ENCODE measurements at places on chromosomes 12 and 14. TPM values are rescaled to one million over a fixed set of nuclear protein-coding genes. Genes with fewer than 3 reads are reported as not detected.
A peak's percentile ranks its signal among the peaks of the same experiment; 100 is the strongest.

Gene SLC38A4
- not detected for total RNA-seq

Gene ZNF385A
- total RNA-seq = 7.9 TPM

Gene RNF212B
- total RNA-seq = not detected

GRCh38 chr12:132653567-132654290 lies 33.4 kb downstream of the POLE start:
- peak; percentile 88 for DNase-seq

- no peak for DNase-seq
Observed at GRCh38 chr12:98485792-98486340, 29.5 kb upstream of the TMPO start.

GRCh38 chr12:129193263-129193871 lies 340.1 kb downstream of the GLT1D1 start:
- no peak for DNase-seq
